ENCODE measurements at places on chromosomes 13 and 19.

DNA sequence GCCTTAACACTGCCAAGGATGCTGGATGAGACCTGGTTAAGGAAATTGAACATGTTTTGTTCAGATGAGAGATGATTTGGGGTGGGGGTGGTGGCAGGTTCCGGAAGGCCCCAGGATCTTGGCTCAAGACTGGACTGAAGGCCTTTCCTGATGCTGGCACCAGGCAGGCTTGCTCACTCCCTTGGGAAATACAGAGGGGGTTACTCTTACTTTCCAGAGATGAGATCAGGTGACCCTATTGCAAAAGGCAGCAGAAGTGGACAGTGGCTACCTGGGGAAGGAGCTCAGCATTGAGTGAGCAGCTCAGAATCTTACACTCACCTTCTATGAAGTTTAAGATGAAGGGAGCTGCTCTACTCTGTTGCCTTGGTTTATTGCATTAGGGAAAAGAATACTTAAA is 10.8 kb downstream of the GATAD2A start:
- no peak for DNase-seq

GRCh38 chr19:15180451-15181390 is 20.1 kb downstream of the NOTCH3 start:
- DNase-seq: no peak

GRCh38 chr19:11377237-11377636 is 2.8 kb downstream of the SWSAP1 start:
- DNase-seq: peak; percentile 96

GRCh38 chr19:35641515-35642151 is at the start of gene ETV2:
Gene ETV2, plus strand, starts transcription at chr19:35641745. Its CDS starts 716 bp downstream, at chr19:35642461.
- DNase-seq: peak; percentile 25

DNA sequence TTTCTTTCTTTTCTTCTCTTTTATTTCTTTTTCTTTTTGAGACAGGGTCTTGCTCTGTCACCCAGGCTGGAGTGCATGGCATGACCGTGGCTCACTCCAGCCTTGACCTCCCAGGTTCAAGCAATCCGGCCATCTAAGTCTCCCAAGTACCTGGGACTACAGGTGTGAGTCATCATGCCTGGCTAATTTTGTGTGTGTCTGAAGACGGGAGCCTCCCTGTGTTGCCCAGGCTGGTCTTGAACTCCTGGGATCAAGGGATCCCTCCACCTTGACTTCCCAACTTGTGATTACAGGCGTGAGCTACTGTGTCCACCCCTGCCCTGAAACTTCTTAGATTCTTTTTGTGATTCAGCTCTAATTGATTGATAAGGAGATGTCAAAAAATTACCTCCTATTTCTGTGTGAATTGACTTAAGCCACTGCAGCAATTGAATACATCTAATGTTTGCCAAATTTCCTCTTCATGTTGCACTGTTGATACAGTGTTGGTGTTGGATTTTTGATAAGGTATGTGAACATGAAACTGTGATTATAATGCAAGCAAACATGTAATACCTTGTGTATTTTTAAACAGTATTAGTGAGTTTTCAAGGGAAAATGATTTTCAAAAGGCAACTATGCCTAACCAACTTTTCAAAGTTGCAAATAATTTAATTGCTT is 22.6 kb downstream of the KLF5 start:
- DNase-seq: no peak

DNA sequence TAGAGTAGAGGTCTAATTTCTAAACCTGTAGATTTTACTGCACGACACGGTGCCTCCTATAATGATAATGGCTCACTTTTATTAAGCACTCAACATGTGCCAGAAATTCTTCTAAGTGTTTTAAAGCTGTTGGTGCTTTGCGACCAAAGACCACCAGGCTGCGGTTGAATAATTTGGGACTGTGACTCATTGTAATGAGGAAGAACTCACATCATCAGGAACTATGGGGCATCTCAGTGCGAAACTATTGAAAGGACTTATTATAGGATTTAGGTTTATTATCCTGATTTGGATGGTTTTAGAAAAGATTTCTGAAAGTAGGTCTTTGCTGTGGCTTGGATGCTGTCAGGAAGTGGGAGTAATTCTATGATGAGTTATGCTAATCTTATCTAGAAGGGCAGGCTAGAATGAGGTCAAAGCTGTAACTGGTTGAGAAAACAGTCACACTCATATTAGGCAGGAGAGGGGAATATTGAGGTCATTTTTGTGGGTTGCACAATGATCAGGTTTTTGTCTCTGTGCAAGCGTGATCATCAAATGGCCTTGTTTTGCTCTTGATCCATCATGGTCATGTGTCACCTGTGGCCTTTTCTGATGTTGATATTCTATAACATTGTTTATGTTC is 266.8 kb downstream of the PCDH20 start:
- no peak for DNase-seq

- DNase-seq: no peak
These were observed 9.9 kb downstream of the SOX21 start for GRCh38 chr13:94702181-94703041.

GRCh38 chr13:66864627-66865026 is 365.5 kb downstream of the PCDH9 start:
- DNase-seq: no peak

GRCh38 chr13:60957816-60958215 is 457.8 kb downstream of the PCDH20 start:
- no peak for DNase-seq

GRCh38 chr19:4774136-4774535 is 17.4 kb upstream of the FEM1A start:
- no peak for DNase-seq

DNA sequence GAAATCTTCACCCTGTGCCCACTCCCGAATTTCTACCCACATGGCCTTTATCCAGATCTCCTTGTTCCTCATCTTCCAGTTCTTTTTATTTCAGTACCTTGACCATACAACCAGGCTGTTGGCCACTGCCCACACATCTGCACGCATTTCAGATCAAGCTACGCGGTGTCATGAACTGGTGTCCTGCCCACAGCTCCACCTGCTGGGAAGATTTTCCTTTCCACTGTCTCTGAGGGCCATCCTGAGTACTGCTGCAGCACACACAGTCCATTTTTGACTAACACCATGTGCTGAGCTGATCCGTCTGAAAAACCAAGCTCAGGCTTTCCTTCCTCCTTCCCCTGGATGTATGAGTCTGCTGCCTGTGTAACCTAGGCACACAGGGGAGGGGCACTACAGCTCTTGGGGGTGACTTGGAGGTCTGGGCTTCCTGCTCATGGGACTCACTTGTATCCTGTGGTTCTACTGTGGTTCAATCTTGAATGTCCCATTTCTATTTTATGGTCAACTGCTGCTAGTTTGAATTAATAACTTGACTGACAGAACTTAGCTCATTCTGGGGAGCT is 71.9 kb downstream of the WASF3 start:
- no peak for DNase-seq

- peak; percentile 66 for DNase-seq
These were observed 6.5 kb downstream of the KCNN4 start for GRCh38 chr19:43774103-43774939.

DNA sequence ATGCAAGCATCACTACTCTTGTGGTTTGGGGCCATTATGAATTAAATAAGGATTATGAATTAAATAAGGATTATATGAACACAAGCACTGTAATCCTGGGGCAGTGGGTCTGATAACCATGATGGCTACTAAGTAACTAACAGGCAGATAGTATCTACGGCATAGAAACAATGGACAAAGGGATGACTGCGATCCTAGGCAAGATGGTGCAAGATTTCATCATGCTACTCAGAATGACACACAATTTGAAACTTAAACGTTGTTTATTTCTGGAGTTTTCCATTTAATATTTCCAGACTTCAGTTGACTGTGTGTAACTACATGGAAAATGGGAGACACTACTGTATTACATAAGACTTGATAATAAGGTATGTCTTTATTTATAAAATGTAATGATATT is 15.1 kb downstream of the KCNRG start:
- peak; percentile 28 for DNase-seq

DNA sequence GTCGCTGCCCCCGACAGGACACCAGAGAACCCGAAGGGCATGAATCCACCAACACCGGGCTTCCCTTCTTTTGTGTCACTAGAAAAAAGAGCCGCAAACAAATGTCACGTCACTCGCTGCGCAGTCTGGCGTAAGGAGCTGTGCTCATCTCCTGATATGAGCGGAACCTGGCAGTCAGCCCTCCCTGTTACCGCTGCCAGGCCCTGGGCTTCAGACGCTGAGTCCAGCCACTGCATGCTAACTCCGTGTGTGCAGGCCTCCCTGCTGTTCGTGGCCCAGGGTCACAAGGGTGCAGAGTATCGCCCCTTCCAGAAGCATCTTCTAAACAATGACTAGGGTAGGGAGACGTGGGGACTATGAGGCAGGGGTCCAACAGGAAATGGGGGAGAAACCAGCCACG is 71.3 kb downstream of the SLC7A1 start:
- peak; percentile 31 for DNase-seq

Data from fibroblast of upper back skin (primary cell).